Hematopoietic multipotent progenitor cell treated with erythropoietin and hydrocortisone succinate and interleukin-3 and kit ligand, for 6 days (in vitro differentiated cells): ENCODE measurements at places on chromosomes 2 and 18.

- peak; percentile 32 for DNase-seq
Observed at GRCh38 chr2:239751679-239752355, 273.3 kb downstream of the NDUFA10 start.

- peak; percentile 89 for DNase-seq
Observed at GRCh38 chr2:96509114-96509846, 4.1 kb upstream of the NEURL3 start.

- DNase-seq: no peak
Observed at GRCh38 chr18:68769461-68769860, 28.4 kb upstream of the CCDC102B start.

GRCh38 chr2:38473333-38474005 is 96.4 kb upstream of the ATL2 start:
- no peak for DNase-seq

- DNase-seq: no peak
Observed at GRCh38 chr2:169386722-169387121, 24.4 kb upstream of the LRP2 start.
